Activated CD8-positive, alpha-beta memory T cell treated with anti-CD3 and anti-CD28 coated beads, Interleukin-2, amount 10 ng/mL, durations not matched to agents 7 days and 5 days (primary cell): ENCODE measurements at places on chromosomes 12 and 14. TPM values are rescaled to one million over a fixed set of nuclear protein-coding genes. Genes with fewer than 3 reads are reported as not detected.
A peak's percentile ranks its signal among the peaks of the same experiment; 100 is the strongest.

- peaks cover 60% of the 10 kb centered on the region for H3K27me3 ChIP-seq
- H3K4me3 ChIP-seq = no peak overlapping the region
- no peak overlapping the region for H3K27ac ChIP-seq
- DNase-seq = no peak
Observed at GRCh38 chr12:54625598-54625997, 9.1 kb downstream of the LACRT start.

- no peak overlapping the region for H3K27ac ChIP-seq
- no peaks in the 10 kb centered on the region for H3K27me3 ChIP-seq
- H3K36me3 ChIP-seq = peaks cover 5% of the 10 kb centered on the region
- H3K4me1 ChIP-seq = no peaks in the 10 kb centered on the region
- H3K4me3 ChIP-seq = no peak overlapping the region
Observed at GRCh38 chr12:89791286-89791685, 82.6 kb upstream of the ATP2B1 start.

DNA sequence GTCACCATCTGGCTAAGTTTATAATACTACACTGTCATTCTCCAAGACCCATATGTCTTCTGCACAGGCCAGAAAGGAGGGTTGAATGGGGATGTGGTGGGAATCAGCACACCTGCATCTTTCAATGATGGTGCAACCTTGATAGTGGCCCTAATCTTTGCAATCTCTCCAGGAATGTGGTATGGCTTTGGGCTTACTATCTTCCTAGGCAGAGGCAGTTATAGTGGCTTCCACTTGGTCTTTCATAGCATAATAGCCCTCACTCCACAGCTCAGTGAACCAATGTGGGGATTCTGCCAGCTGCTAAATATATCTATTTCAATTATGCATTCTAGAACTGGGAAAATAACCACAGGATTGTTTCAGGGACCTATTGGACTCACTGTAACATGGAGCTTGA, 61.8 kb upstream of the ATP2B1 start:
- no peaks in the 10 kb centered on the region for H3K36me3 ChIP-seq
- H3K4me1 ChIP-seq = peaks cover 6% of the 10 kb centered on the region
- no peak overlapping the region for H3K27ac ChIP-seq
- DNase-seq = no peak
- no peak overlapping the region for H3K4me3 ChIP-seq
- H3K27me3 ChIP-seq = no peaks in the 10 kb centered on the region

DNA sequence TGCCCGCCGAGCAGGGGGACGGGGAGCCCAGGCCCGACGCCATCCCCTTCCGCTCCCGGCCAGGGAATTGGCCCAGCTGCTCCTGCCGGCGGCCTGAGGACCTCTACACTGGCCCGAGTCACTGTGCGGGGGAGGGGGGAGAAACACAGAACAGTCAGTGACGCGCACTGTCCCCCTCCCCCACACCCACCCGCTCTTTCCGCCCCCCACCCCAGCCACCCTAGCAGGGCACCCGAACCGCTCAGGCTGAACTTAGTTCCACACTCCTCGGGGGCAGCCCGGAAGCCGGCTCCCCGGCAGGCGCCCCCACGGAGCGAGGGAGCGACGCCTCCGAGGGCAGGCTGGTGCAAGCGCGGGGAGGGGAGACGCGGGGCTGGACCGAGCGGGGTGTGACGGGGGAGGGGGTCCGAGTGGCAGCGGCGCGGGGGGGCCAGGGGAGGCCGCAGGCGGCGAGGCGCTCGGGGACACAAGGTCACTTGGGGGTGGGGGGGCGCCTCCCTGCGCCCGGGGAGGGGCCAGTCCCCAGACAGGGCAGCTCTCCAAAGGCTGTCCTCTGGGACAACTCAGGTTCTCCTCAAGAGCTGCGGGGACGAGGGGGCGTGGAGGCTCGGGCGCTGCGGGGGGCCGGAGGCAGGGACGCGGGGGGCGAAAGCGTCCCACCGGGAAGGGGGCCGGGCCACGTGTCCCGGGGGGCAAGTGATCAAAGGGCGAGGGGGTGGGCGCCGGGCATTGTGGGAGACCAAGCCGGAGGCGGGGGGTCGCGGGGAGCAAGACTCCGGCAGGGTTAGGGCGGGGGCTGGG, 648 bp downstream of the CHD4 start:
- peaks cover 52% of the 10 kb centered on the region for H3K4me1 ChIP-seq
- peak overlapping the region; percentile 86 for H3K27ac ChIP-seq
- no peaks in the 10 kb centered on the region for H3K27me3 ChIP-seq
- H3K36me3 ChIP-seq = peaks cover 36% of the 10 kb centered on the region
- peak; percentile 72 for DNase-seq
- H3K4me3 ChIP-seq = no peak overlapping the region

GRCh38 chr12:1527789-1528188, 66.6 kb downstream of the FBXL14 start:
- no peak overlapping the region for H3K27ac ChIP-seq
- peaks cover 77% of the 10 kb centered on the region for H3K27me3 ChIP-seq
- H3K4me1 ChIP-seq = peaks cover 17% of the 10 kb centered on the region
- H3K4me3 ChIP-seq = no peak overlapping the region
- no peak for DNase-seq
- peaks cover 1% of the 10 kb centered on the region for H3K36me3 ChIP-seq

The SERPINA10 gene
- not detected for total RNA-seq

The ZFYVE26 gene
- 27.0 TPM for total RNA-seq
